ENCODE measurements at places on chromosomes 3 and 15.
A peak's percentile ranks its signal among the peaks of the same experiment; 100 is the strongest.

GRCh38 chr15:57411945-57412768, 35.9 kb downstream of the CGNL1 start:
- DNase-seq = no peak

DNA sequence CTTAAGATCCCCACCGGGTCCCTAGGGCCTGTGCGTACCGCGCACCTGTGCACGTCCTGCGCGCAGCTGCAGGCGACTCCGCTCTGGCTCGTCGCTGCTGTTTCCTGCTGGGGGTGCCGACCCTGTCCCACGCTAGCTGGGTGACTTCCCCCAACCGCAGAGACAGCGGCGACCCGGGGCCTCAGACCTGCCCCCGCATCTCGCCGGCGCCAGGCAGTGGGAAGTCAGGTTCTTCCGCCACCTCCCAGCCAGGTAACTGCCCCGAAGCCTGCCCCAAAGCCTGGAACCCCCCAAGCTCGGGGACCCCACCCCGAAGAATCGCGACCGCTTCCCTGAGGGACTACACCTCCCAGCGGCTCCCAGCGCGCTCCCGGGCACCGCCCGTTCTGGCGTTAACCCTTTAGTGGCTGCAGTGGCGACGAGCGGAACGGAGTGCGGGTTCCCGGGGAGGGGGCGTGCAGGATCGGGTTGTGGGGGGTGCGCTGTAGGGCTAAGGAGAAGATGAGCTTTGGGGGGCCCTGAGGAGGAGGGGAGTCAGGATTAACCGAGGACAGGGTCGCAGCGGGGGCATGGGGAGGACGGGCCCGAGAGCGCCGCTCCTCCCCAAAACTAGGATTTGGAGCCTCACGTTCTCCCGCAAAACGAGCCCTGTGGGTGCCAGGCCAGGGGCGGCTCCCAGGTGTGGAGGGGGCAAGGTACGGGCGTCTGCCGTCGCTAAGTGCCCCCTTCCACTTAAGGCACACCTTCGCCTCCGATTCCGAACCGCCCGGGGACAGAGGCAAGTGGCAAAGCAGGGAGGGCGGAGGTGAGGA, 589 bp downstream of the NEIL1 start:
- DNase-seq = peak; percentile 20

DNA sequence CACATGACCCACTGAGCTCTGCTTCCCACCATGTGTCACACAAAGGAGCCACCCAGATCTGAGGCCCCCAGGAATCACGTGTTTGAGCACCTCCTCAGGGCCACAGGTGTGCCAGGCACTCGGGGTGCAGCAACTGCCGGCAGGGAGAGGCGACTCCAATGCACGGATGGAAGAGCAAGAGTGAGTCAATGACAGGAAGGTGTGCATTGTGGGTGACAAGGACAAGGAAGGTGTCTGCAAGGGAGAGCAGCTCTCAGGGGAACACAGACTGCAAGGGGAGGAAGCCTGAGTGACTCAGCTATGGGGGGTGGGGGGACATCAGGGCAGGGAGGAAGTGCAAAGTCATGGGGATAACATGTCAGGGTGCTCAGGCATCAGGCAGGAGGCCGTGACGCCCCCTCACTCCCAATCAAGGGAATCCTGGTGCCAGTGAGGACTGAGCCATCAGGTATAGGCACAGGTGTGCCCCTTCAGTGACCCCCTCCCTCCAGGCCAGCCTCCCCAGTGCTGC, 67.4 kb downstream of the NUP210 start:
- peak; percentile 31 for DNase-seq

GRCh38 chr3:138451595-138452162, 17.3 kb downstream of the ESYT3 start:
- DNase-seq = no peak

- DNase-seq = no peak
These were observed 131.5 kb downstream of the SLC9A9 start for GRCh38 chr3:143716731-143717130.

- DNase-seq = no peak
These were observed 8.2 kb upstream of the RYK start for GRCh38 chr3:134258761-134259347.

- no peak for DNase-seq
These were observed 134.1 kb upstream of the MEF2A start for GRCh38 chr15:99431661-99432091.

DNA sequence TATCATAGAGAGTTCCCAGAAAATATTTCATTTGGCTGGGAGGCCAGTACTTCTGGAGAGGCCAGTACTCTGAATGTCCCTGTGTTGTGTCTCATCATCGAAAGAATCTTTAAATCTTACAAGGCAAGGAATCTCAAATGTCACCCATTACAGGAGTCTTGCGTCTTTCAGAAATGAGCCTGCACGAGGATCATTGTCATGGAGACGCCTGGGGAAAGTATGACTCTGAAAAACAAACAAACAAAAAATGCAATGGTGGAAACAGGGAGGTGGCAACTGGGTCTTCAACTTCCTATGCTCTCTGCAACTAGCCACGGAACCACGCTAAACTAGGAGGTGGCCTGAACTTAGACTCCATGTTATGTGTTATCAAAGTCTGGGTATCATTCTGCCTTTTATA, 804.6 kb downstream of the EPHA3 start:
- DNase-seq = no peak

DNA sequence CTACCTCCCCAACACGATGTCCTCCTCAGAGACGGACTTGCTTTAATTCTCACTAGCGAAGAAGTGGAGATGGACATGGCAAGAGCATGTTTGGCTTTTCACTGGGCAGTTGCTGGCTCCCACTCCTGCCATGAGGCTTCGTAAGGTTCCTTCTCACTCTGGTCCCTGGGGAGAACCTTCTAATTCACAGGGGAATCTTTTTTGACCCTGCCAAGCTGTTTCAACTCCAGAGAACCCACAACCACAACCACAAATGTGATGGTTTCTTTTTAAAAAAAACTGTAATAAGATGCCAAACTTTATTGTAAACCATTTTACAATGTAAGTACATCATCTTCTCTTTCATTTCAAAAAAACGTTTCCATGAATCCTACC, 1.6 kb upstream of the MUSTN1 start:
- no peak for DNase-seq

- no peak for DNase-seq
These were observed 22.5 kb downstream of the TTC21A start for GRCh38 chr3:39130026-39130425.

- DNase-seq = peak; percentile 49
These were observed 8.4 kb downstream of the TMEM40 start for GRCh38 chr3:12750658-12751071.

DNA sequence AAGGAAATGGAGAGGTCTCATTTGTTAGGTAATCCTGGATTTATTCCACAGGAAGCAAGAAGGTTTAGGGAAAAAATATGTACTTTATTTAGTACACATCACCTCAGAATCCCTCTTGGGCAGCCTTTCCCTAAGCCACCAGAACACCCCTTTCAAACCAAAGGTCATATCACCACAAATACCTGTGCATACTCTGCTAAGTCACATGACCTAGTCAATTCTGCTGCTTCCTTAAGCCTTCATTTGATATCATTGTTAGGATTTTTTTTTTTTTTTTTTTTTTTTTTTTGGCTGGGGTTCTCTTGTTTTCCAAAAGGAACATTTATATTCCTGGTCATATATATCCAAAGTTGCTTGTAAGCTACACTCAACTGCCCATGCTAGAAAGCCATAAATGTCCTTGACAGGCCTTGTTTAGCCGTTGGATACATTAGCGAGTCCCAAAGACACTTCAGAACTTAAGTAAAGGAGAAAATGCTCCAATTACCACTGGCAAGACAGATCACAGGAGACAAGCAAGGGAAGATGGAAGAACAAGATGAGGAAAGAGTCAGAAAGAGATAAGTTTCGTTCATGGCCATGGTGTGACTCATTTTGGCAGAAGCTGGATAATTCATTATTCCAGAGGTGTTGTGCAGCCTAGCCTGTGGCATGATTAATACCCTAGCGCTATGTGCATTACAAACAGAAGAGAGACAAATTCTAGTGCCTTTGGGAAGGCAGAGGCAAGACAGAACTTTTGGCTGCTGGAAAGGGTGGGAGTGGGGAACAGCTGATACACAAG, 155.6 kb upstream of the SLC2A2 start:
- no peak for DNase-seq

All from suppressor macrophage treated with lipopolysaccharide for 4 hours (primary cell).